Stimulated activated CD4-positive, alpha-beta T cell treated with anti-CD3 and anti-CD28 coated beads, Interleukin-15, amount 100 ng/mL, for 1 hour (primary cell): ENCODE measurements at places on chromosomes 16 and 17.

- DNase-seq = no peak
These were observed 22.5 kb downstream of the CCR7 start for GRCh38 chr17:40542558-40543411.

DNA sequence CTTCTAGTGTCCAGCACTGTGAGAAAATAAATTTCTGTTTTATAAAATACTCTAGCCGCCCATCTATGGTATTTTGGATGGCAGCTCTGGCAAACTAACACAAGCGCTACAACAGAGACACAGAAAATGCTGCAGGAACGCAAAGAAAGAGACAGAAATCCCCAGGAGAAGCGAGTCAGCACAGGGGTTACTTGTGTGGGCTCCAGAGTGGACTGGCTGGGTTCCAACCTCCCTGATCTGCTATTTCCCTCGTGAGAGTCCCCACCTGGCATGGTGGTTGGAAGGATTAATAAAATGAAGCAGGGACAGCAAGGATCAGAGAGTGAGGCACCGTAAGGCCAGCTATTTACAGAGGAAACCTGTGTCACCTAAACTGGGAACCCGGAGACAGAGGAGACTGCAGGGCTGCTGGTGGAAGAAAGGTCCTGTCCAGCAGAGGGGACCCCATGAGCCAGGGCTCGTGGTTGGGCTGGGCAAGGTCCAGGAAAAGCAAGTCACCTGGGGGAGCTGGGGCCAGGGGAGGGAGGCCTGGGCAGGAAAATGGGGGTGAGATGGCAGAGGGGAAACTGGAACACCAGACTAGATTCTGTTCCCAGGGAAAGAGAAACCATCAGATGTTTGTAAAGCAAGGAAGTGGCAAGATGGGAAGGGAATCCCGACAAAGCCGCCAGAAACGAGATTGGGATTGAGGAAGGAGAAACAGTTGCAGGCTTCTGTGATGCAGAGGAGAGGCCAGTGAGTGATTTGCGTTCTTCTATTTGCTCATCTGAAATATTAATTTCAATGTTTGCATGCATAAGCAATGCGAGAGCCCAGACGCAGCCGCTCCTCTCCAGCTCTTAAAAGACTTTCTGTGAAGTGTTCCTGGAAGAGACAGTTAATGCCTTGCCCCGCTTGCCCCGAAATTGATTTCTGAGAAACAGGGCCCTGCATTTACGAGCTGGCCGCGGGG is 63.0 kb upstream of the TEKT3 start:
- no peak for DNase-seq

DNA sequence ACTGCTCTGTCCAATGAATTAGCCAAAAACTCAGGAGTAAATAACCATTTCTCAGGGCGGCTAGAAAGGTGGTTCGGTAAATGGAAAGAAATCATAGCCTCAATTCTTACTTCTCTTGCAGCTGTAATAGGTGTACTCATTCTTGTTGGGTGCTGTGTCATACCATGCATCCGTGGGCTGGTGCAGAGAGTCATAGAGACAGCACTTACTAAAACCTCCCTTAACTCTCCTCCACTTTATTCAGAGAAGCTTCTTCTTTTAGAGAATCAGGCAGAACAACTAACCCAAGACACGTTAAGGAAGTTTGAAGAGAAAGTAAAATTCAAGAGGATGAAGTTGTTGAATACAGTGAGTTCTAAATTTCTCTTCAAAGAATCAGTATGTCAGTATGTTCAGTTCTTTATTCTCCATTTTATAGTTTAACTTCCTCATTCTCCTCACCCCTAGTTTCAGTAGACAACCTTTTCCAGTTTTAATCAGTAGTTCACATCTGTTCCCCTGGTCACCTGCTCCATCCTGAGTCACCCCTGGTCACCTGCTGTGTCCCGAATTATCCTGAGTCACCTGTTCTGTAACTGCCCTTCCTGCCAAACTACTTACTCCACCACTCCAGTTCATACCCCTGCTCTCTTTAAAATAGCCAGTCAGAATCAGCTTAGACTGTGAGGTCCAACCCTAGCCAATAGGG is 85.9 kb downstream of the EMP2 start:
- no peak for DNase-seq

DNA sequence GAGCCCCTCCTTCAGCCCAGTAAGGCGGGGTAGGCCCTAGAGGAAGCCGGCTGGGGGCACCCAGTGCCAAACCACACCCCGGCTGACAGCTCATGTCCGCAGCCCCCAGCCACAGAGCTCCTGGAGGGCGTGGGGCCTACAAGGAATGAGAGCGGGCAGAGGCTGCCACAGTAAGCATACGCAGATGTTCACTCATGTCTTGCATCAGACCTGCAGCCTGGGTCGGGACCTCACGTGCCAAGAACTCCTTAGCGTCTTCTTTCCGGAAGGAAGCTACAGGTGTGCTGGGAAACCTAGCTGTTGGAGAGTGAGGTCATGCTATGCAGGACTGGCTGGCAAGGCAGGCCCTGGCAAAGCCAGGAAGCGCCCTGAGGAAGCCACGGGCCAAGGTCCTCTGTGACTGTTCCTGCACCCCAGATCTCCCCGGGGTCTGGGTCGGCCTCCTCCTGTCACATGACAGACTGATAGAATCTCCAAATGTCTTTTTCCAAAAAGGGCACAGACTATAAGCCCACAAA is 1.6 kb downstream of the ZNF598 start:
- no peak for DNase-seq

GRCh38 chr17:44529864-44530263 is 26.7 kb upstream of the GPATCH8 start:
- no peak for DNase-seq

GRCh38 chr17:18064053-18064452 is 23.7 kb upstream of the DRG2 start:
- DNase-seq = no peak

- DNase-seq = no peak
These were observed 13.8 kb upstream of the SEZ6 start for GRCh38 chr17:29019475-29020181.

GRCh38 chr17:76995387-76996105 is 127.3 kb downstream of the MGAT5B start:
- no peak for DNase-seq

GRCh38 chr17:14959106-14959648 is 305.9 kb downstream of the PMP22 start:
- no peak for DNase-seq

- DNase-seq = no peak
These were observed 176.6 kb downstream of the RAB11FIP4 start for GRCh38 chr17:31568121-31568520.

DNA sequence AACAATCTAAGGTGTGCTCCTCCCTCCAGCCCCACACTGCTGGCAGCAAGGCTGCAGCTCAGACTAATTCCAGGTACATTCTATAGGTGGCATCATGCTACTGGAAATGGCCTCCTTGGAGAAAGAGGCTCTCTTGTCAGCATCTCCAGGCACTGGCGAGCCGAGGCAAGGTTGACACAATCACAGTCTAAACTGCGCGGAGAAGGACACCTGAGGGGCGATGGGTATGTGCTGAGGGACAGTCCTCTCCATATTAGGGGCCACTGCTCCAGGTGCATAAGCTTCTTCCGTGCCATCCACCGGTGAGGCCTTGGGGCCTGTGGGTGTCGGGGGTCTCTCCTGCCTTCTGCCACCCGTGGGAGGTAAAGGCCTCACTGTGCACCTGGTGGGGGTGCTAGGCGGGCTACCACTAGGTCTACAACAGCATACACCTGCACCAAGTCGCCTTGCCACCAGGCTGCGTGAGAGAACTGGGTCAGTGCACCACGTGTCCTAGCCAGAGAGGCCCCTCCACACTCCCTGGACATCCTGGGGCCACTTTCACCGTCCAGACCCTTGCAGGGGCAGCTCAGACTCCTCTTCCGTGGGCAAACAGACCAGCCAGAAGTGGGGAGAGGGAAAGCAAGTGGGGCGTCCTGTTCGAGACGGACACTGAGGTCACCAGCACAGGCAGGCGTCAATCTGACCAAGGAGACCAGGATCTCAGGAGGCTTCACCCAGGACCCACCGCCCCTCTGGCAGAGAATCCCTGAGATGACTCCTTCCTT is 12.1 kb upstream of the CBX8 start:
- no peak for DNase-seq

DNA sequence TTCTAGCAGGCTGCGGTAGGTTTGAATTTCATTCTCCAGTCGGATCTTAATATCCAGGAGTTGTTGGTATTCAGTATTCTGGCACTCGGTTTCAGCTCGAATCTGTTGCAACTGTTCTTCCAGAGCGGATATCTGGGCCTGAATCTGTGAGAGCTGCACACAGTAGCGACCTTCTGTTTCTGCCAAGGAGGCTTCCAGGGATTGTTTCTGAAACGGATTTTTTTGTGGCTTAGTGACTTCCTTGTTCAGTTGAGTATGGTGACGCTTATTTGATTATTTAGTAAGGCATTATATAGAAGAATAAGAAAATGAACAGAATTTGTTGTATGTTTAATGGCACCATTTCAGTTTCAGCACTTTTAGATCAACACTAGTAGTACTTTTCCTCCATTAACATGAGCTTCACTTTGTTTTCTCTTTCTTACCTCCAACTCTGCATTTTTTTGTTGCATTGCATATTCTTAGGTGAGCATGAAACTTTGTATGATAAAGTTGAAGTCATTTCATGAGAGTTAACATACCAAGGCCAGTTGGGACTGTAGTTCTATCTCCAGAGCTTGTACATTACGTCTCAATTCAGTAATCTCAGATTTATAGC is 2.8 kb downstream of the KRT10 start:
- DNase-seq = no peak

GRCh38 chr17:19338031-19338990 is 24.2 kb downstream of the B9D1 start:
- peak; percentile 28 for DNase-seq

DNA sequence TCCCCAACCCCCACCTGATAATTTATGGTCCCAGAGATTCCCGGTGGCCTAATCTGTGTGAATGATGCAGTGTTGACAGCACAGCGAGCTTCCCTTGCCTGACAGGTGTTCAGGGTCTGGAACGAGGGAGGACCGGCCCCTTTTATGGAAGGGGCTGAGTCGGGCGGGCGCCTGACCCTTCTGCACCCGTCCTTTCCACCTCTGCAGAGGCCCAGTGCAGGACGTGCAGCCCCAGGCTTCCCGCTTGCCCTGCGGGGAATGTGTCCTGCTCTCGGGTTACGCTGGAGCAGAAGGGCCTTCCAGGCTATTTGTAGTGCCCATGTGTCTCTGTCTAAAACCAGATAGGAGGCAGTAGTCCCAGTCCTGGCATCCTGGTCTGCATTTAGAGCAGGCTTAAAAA is 16.2 kb downstream of the SMTNL2 start:
- no peak for DNase-seq

DNA sequence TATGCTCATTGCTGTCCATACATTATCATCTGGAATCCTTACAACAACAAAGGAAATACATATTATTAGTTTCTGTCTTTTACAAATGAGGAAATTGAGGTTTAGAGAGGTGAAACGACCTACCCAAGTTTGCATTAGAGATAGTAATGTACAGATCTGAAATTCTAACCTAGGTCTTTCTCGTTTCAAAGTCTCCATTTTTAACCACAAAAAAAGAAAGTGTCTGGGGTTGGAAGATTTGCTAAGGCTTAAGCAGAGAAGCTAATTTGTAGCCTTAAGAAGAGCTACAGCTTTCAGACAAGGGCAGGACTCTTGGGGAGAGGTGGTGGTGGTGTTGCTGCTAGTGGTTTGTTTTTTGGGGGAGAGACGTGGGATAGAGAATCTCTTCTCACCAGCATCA is 19.2 kb downstream of the CIITA start:
- no peak for DNase-seq

DNA sequence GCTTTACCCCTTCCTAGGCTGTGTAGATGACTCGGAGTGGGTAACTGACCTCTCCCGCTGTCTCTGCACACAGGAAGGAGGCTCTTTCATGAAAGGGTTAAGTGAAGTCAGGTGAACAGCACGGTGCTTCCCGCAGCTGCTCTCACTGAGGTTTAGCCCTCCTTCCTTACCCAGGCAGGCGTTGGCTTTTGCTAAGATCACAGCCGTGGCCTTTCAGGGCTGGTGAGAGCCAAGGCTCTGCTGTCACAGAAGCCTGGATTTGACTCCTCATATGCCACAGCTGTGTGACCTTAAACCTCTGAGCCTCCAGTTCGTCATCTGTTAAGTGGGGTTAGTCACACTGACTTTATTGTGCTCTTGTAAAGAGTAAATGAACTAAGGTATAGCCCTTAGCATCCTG is 90.9 kb upstream of the PLCG2 start:
- no peak for DNase-seq

DNA sequence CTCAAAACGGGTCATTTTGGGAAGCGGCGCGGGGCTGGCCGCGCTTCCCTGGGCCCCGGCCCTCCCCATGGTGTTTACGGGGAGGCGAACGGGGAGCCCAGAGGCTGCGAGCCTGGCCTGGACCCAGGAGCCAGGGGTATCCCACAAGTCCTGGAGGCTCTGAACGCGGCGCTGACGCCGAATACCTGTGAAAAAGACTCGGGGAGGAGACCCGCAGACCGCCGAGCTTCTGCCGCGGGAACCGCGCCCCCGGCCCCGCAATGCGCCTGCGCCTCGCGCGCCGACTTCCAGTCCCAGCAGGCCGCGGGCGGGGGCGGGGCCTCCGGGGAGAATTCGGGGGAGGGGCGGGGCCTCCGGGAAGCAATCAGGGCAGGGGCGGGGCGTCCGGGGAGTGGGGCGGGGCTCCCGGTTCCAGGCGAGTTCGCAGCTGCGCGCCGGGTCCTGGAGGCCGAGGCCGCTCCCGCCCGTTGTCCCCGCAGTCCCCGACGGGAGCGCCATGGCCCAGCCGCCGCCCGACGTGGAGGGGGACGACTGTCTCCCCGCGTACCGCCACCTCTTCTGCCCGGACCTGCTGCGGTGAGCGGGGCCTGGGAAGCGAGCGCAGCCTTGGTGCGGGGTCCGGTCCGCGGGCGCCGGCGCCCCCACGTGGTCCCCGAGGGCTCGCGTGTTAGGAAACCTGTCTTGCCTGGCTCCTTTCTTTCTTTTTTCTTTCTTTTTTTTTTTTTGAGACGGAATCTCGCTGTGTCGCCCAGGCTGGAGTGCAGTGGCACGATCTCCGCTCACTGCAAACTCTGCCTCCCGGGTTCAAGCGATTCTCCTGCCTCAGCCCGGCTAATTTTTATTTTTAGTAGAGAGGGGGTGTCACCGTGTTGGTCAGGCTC is at the start of gene DECR2:
DECR2 (plus strand) TSS at position 418 of the 881 bp plus-strand sequence; CDS start at position 497, 79 bp downstream.
- peak; percentile 98 for DNase-seq

DNA sequence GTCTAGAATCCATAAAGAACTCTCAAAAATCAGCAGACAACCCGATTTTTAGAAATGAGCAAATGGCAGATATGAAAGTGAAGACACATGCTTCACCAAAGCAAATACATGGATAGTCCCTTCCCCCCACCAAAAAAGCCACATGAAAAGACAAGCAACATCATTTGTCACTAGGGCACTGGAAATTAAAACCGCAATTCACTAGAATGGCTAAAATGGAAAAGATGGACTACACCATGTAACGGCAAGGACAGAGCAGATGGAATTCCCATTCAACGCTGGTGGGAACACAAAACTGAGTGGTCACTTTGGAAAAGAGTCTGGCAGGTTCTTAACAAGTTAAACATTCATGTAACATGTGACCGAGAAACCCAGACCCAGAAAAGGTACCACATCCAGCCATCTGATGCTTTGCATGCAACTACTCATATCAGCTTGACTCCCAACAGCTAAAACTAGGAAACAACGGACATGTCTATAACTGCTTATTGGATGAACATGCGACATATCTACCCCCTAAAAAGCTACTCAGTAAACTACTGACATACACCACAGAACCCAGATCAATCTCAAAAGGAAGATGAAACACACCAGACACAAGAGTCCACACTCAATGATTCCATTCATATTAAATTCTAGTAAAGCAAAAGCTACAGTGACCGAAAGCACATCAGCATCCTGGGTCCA is 132.6 kb downstream of the ZNF778 start:
- DNase-seq = no peak

GRCh38 chr17:76036497-76037261 is 9.6 kb upstream of the EVPL start:
- DNase-seq = no peak

- no peak for DNase-seq
These were observed 5.4 kb downstream of the SLC47A1 start for GRCh38 chr17:19539040-19539399.
